Activated CD4-positive, alpha-beta T cell treated with anti-CD3 and anti-CD28 coated beads for 4 hours (primary cell): ENCODE measurements at places on chromosomes 12 and 14.

GRCh38 chr12:123351349-123351748 is 13.3 kb downstream of the SBNO1 start:
- DNase-seq = no peak

DNA sequence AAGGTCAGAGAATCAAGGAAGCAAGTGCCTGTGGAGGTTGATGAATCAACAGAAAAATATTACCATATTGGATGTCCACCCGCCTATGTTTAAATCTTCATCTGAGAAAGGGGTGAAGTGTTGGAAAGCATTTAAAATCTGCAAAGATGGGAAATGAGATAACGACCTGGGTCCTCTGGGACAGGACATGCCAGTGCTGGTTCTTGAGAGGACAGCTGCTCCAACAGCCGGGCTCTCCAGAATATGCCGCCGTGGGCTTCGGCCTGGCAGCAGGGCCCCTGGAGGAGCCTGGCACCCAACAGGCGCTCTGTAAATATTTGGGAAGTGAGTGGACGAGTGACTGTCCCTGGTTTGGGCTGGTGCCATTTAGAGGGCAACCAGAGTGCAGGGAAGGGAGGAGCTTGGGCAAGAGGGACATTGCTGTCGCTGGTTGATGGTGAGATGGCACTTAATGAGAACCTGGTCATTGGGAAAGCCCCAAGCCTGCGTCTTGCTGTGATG is 129.9 kb downstream of the KCNA5 start:
- no peak for DNase-seq

- DNase-seq = no peak
Observed at GRCh38 chr14:34964977-34965764, 17.6 kb upstream of the SRP54 start.

DNA sequence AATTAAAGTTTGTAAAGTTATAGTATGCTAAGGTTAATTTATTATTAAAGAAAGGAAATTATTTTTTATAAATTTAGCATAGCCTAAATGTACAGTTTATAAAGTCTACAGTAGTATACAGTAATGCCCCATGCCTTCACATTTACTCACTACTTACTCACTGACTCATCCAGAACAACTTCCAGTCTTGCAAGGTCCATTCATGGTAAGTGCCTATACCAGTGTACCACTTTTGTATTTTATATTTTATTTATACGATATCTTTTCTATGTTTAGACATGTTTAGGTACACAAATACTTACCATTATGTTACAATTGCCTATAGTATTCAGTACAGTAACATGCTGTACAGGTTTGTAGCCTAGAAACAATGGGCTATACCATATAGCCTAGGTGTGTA is 95.1 kb upstream of the GRIN2B start:
- no peak for DNase-seq

DNA sequence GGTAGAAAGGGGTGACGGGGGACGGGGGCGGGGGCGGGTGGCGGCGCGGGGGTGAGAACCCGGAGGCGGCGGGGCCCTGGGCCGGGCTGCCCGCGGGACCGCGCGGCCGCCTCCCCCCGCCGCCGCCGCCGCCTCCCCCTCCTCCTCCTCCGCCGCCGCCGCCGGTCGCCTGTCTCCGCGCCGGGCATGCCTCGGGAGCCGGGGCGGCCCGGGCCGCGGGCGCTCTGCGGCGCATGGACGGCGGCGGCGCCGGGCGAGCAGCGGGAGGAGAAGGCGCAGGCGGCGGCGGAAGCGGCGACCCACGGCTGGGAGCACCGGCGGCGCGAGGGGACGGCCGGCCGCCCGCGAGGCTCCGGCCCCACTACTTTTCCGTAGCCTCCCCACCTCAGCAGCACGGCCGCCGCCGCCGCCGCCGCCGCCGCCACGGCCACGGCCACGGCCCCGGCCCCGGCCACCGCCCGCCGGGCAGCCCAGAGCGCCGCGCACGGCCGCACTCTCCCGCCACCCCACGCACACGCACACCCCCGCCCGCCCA is at the start of gene NPAS3:
TSS of gene NPAS3 (plus strand) at position 161 of the 535 bp plus-strand sequence.
- no peak for DNase-seq

DNA sequence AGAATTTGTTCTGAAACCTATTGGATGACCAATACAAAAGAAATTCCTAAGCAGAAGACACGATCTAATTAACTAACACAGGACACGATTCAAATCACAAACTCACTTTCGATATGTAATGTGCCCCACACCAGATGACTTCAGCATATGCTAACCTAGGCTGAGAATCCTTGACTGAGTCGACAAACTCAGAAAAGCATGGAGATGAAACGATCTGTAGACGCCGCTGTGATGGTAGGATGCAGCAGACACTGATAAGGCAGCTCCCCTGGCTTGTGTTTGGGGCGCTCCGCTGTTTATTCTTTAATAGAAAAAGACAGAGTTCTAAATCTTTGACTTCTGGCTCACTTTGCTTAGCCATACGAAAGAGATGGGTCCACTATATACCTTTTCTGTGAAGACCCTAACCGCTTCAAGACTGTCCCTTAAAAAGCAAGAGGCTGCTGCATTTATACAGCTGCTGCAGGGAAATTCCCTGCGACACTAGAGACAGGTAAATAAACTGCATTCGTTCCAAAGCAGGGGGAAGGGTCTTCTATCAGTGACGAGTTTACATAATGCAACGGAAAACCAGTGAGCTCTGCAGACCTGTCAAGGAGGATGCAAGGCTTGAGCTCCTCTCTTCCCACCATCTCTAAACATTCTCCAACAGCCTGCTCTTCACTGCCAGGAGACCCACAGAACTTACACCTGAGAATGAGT is 929 bp downstream of the CHD8 start:
- peak; percentile 12 for DNase-seq
